ENCODE measurements at places on chromosomes 6 and 20.

GRCh38 chr20:23841693-23842092 lies 15.2 kb upstream of the CST2 start:
- DNase-seq: no peak

- no peak for DNase-seq
Measured at GRCh38 chr6:2551705-2552104, 199.0 kb downstream of the MYLK4 start.

- DNase-seq: no peak
Measured at GRCh38 chr6:165999279-165999678, 168.4 kb downstream of the TBXT start.

- DNase-seq: no peak
Measured at GRCh38 chr20:49870261-49870660, 45.1 kb downstream of the SPATA2 start.

DNA sequence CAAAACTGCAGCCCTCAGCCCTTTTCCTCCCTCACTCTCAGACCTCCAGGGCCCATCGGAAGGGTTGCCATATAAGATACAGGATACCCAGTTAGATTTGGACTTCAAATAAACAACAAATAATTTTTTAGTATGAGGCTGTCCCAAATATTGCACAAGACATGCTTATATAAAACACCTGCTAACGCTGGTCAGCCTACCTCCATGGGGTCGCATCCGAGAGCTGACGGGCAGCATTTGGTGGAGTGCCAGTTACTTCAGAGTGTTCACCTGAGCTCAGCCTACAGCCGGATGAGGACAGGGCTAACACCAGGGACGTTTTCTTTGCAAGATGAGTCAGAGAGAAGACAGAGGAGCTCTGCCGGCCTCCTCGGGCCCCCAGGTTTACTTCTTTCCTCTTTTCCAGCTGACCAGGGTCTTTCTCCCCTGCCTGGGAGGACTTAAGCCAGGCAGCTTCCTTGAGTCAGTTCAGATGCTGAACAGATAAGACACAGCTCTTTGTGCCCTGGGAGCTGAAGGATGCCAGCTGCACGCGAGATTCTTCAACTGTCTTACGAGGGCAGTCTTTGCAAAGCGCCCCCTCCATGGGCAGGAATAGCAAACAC lies 141.2 kb upstream of the KCNG1 start:
- DNase-seq: no peak

- DNase-seq: no peak
Measured at GRCh38 chr6:38161754-38162492, 342.4 kb downstream of the ZFAND3 start.

DNA sequence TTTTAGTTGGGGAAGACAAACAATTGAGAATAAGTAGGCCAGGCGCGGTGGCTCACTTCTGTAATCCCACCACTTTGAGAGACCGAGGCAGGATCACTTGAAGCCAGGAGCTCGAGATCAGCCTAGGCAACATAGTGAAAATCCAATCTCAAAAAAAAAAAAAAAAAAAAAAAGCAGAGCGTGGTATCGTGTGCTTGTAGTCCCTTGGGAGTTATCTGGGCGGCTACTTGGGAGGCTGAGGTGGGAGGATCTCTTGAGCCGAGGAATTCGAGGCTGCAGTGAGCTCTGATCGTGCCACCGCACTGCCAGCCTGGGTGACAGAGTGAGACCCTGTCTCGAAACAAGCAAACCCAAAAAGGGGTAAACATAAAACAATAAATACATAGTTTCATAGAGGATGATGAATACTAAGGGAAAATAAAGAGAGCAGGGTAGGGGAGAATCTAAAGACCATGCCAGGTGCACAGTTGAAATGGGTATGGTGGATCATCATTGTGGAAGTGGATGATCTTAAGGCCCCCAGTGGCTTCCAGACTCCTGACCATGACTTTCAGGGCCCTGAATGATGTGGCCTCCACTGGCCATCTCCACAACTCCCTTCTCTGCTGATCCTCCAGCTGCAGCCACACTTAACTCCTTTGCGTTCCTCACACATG lies 947 bp downstream of the POFUT1 start:
- DNase-seq: no peak

DNA sequence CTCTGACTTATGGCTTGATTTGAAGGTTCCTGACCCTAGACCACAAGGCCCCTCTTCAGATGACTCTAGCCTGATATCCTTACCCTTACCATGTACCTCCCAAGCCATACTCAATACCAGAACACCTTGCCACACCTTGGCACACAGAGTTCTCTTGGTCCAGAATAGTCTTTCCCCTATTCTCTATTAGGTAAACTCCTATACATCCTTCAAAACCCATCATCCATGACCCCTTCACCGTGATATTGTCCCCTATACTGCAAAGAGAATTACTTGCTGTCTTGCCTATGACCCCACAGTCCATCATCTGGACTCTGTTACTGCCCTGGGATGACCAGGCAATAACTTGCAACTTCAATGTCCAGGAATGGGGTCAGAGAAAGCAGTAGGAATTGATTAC lies 31.8 kb upstream of the DSN1 start:
- no peak for DNase-seq

DNA sequence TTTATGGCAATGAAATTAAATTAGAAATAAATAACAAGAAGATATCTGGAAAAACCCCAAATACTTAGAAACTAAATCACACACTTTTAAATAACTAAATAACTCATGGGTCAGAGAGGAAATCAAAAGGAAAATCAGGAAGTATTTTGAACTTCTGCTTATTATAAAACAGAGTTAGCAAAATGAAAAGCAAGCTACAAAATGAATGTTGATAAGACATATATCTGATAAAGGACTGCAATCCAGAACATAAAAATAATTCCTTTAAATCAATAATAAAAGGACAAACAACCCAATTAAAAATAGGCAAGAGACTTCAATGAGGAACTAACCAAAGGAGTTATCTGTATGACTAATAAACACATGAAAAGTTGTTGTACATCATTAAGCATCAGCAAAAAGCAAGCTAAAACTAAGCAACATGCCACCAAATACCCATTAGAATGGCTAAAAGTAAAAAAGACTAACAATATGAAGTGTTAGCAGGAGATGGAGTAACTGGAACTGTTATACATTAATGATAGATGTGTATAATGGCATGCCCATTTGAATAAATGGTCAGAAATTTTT lies 38.9 kb upstream of the STMND1 start:
- DNase-seq: no peak

- DNase-seq: no peak
Measured at GRCh38 chr6:154488802-154489437, 21.6 kb downstream of the CNKSR3 start.
